ENCODE measurements at places on chromosomes 7 and 10.

GRCh38 chr7:80097756-80098155, 36.9 kb upstream of the GNAI1 start:
- no peak for DNase-seq

DNA sequence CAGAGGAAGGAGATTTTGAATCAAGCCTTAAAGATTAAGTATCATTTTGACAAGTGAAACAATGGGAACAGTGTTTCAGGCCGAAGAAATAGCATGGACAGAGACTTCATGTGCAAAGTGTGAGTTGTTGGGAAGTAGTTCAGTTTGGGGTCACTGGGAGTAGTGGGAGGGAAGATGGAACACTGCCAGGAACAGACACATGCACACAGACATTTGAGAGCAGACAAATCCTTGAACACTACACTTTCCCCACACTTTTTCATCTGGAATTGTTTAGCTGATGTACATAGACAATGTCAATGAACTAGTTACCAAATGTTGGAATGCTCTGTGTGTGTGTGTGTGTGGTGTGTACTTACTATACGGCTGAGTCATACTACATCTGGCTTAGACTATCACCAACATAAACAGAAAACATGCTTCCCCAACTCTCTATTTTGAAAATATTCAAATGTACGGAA, 52.4 kb upstream of the LRRC17 start:
- DNase-seq: no peak

- DNase-seq: no peak
Observed at GRCh38 chr7:117323851-117324711, 1.2 kb upstream of the WNT2 start.

DNA sequence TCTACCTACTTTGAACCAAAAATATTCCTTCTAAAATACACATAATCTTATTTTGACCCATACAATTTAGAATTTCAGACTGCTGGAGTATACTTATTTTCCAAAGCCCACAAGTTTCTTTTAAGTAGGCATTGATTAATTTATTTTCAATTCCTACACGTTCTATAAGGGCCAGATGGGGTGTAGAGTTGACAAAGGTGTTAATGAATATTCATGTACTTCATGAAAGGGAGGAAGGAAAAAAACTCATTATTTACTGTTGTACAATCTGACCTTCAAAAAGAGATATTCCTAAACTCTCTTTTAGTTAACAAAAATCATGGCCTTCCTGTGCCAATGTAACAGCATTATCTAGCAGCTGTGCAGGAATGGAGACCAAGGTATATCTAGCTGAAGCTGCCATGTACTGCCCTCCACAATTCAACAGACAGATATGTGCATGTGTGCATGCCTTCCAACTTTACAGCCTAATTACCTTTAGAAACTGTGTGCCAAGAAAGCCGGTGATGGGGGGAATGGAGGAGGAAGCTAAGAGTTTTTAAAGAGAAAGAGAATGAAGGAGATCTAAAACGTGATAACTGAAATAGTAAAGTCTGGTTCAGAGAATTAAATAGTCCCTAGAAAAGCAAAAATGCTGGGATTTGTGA, 108.9 kb downstream of the UPF2 start:
- no peak for DNase-seq

DNA sequence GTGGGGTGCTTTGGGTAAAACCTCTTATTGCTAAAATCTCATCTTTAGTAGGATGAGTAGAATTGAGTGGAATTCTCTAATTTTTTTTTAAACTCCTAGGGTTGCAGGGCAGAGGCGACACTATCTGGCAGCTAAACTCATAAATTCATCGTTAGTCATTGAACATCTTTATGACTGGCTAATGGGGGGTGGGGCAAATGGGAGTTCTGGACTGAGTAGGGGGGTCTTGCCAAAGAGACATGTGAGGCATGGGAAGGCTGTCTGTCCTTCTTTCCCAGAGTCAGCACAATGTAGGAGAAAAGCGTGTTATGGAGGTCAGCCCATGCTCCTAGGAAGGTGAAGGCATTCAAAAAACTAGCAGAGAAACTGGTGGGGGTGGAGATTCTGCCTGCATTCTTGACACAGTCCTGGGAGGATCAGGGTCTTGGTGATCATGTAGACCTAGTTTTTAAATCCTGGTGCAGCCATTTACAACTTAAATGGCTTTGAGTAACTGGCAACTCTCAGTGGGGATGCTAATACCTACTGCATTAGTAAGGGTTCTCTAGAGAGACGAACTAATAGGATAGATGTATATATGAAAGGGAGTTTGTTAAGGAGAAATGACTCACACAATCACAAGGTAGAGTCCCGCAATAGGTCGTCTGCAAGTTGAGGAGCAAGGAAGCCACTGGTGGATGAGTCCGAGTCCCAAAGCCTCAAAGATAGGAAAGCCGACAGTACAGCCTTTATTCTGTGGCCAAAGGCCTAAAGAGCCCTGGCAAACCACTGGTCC, 47.7 kb downstream of the EMX2 start:
- no peak for DNase-seq

DNA sequence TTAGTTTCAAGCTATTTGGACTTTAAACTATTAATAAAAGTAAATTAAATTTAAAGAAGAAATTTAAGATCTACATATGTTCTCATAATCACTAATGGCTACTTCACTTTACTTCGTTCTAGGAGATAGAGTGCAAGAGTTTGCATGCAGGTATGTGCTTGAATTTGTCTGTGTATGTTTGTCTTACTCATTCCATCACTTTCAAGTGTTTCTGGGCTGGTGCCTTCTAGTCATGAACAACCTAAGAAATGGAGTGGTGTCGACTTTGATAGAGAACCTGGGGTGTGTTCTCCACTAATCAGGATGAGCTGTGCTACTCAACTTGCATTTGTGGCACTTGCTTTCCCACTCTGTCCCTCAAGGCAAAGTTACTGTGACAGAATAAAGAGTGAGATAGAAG, 169.9 kb downstream of the KCND2 start:
- no peak for DNase-seq

GRCh38 chr10:5070648-5071410, 23.4 kb upstream of the AKR1C3 start:
- DNase-seq: no peak

GRCh38 chr10:60937022-60937421, 7.0 kb downstream of the RHOBTB1 start:
- DNase-seq: no peak

Measured in activated CD4-positive, alpha-beta T cell treated with anti-CD3 and anti-CD28 coated beads, Interleukin-2, amount 50 U/mL, for 4 hours (primary cell).